ENCODE measurements at places on chromosomes 6 and 20.

GRCh38 chr20:20173254-20173653 lies 120.9 kb downstream of the CFAP61 start:
- DNase-seq = no peak

DNA sequence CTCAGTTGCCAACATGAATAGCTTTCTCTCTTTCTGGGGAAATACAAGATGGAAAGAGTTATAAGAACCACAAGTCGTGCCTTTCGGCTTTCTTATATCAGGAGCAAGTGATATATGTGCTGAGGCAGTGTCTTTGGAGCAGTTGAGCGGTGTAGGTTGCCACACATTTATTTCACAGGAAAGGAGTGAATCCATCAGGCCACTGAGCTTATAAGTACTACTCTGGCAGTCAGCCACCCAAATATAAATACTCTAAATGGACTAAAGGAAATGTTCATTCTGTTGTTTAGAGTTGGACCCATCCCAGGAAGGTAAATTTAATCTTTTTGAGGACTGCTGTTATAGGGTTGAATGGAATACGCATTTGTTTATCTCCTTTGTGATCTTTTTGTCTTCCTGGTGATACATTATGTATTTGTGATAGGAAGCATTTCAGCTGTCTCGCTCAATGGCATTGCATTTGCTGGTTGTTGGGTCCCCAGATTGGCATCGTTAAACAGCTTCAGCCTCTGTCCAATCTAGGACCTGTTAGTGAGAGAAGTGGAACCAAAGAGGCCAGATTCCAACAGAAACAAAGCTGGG lies 139.7 kb downstream of the SOBP start:
- DNase-seq = no peak

- no peak for DNase-seq
Observed at GRCh38 chr6:73980096-73980495, 284.1 kb downstream of the CD109 start.

GRCh38 chr6:132659082-132659481 lies at the start of gene TAAR1:
Gene TAAR1 (minus strand): TSS chr6:132659182. CDS start chr6:132646003, 13,179 bp downstream.
- DNase-seq = no peak

DNA sequence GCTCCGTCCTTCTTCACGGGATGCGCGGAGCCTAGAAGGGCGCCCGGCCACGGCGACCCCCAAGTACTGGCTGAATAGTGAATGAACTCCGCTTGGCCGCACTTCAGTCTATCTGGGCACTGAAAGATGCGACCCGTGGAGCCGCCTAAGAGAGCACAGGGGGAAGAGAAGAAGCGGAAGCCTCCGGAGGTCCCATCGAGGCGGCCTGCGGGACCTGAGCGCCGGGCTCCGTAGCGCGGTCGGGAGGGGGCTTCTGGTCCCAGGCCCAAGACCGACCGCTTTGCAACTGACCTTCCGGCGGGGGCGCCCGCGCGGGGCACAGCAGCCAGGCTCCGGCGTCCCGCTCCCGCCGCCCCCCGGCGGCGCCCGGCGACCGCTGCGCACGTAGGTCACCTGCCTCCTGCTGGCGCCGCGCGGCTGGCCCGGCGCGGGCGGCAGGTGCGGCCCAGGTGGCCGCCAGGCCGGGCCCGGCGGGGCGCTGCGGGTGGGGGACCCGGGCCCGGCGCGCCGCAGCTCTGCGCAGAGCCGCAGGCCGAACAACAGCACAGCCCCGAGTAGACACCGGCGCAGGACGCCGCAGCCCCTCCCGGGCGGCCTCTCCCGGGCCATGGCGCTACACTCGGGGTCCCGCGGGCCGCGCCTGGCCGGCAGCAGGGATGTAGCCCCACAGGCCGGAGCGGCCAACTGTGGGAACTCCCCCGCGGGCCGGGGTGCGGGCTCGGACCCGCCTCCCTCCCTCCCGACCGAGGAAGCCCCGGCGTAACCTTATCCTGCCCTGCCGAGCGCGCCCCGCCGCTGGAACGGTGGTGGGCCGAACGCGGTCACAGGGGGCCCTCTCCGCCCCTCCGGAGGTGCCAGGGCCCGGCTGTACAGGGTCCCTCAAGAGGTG lies at the start of gene METTL24:
Gene METTL24 (minus strand): TSS at position 686 of the 889 bp plus-strand sequence. CDS start 77 bp downstream, at position 609.
- no peak for DNase-seq

GRCh38 chr6:159716247-159717096 lies 10.8 kb upstream of the WTAP start:
- no peak for DNase-seq

DNA sequence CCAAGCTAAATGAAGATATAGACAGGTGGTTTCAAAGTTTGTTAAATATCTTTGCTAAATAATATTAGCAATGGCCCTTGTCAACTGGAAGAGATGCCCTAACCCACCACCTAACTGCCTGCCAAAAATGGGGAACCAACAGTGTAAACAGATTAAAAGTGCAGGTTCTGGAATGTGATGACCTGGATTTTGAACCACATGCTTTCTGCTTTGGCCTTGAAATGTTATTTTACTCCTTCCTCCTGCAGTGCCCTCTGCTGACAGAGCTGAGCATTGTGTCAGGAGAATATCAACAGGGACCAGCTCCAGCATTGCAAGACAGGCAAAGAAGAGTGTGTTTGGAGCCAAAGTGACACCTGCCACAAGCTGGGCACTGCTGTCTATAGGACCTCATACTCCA lies 226.6 kb downstream of the MYLK4 start:
- DNase-seq = no peak

DNA sequence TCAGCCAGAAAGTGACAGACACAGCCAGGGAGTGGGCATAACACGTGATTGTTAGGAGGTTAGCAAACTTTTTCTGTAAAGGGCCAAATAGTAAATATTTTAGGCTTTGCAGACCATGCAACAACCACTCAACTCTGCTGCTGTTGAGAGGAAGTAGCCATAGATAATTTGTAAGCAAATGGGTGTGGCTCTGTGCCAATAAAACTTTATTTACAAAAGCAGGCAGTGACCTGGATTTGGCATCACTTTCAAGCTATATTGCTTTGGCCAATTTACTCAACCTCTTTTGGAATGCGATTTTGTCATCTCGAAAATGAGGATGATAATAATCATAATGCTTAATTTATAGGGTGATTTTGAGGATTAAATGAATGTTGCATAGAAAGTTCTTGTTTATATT lies 152.6 kb downstream of the TSHZ2 start:
- DNase-seq = no peak

DNA sequence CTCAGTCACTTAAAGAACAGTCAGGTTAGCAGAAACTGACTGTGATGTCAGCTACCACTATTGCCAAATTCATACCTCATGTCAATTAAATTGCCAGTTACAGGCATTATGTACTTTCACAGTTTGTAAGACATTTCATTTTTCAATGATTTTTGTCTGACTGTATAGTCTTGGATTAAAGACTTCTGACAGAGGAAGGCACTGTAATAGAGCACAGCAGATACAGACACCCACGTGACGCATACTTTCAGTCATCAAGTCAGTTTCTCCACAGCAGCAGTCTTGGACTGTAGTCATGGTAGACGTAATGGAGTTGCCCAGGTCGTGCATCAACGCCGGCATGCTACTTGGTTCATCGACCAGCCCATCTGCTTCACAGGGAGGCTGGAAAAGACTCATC lies 29.5 kb upstream of the ELOVL5 start:
- no peak for DNase-seq

DNA sequence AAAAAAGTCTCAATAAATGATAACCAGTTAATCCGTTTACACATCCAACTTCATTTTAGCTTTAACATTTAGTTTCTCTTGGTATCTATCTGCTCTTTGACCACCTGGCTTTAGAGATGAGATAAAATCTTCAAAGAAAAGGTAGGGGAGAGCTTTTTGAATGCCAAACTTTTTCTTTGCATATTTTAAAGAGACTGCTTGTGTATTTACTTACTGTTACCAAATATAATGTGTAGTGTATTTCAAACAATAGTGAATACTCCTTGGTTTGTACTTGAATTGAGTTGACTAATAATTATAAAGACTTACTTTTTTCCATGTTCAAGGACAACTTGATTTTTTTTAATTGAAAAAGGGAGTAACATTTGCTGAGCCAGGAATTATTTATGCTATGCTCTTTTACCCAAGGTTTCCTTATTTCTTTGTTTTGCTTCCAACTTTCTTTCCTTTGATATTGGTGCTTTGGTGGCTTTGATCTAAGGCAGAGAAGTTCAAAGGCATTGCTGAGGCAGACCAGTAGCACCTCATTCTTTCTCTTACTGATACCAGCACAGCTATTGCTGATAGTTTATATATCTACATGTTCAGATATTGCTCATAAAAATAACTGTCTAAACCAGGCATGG lies 7.8 kb downstream of the CCDC170 start:
- DNase-seq = no peak

DNA sequence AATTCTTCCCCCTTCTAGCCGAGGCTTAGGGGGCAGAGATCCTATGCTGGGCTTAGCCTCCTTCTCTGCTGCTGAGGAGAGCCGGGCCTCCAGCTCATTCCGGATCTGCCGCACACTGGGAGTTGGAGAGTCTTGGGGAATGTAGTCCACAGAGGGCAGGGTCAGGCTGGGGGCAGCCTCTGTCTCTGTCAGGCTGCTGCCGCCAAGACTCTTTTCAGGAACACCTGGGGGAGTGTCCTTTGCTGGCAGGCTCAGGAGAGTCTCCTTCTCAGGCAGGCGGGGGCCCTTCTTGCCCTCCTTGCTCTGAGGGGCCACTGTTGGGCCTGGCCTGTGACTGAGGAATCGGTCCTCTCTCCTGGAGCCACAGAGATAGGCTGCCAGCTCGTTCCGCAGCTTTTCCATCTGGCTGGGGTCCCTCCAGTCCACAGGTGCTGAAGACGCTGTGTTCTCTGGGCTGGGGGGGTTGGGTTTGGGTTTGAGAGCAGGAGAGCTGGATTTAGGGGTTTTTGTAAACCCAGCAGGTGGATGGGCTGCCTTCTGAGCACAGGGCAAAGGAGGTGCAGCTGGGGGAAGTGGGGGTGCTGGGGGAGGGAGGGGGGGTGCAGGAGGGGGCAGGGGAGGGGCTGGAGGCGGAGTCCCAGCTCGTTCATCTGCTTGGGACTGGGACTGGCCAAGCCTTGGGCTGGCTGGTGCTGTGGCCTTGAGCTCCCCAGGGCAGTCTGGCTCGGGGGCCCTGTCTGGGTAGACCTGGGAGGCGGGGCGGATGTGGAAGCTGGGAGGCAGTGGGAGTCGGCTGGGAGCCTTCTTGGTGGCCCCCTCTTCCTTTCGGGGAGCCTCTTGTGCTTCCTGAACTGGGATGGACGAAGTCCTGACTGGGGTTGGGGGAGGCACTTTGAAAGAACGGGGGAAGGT lies 36.1 kb downstream of the C6orf132 start:
- DNase-seq = no peak

- no peak for DNase-seq
Observed at GRCh38 chr6:75065523-75065922, 140.3 kb downstream of the COL12A1 start.

Measured in stimulated activated CD4-positive, alpha-beta T cell treated with anti-CD3 and anti-CD28 coated beads, Interleukin-12 subunit alpha, Interleukin-12 subunit beta, amount 100 ng/mL, for 24 hours (primary cell).